ENCODE measurements at places on chromosomes 12 and 14.
A peak's percentile ranks its signal among the peaks of the same experiment; 100 is the strongest.

- H3K4me1 ChIP-seq, result no peaks in the 10 kb centered on the region
- DNase-seq, result no peak
- no peak overlapping the region for H3K27ac ChIP-seq
- no peak overlapping the region for H3K4me3 ChIP-seq
These were observed 148.3 kb downstream of the CRADD start for GRCh38 chr12:93825501-93825888.

GRCh38 chr12:47868041-47868440 is 36.8 kb downstream of the VDR start:
- DNase-seq, result no peak
- H3K4me1 ChIP-seq, result 0 out of 2 replicates have a peak, but pooled peaks cover 4% of the 10 kb centered on the region
- H3K4me3 ChIP-seq, result no peak overlapping the region
- no peak overlapping the region for H3K27ac ChIP-seq
- no peaks in the 10 kb centered on the region for H3K27me3 ChIP-seq

DNA sequence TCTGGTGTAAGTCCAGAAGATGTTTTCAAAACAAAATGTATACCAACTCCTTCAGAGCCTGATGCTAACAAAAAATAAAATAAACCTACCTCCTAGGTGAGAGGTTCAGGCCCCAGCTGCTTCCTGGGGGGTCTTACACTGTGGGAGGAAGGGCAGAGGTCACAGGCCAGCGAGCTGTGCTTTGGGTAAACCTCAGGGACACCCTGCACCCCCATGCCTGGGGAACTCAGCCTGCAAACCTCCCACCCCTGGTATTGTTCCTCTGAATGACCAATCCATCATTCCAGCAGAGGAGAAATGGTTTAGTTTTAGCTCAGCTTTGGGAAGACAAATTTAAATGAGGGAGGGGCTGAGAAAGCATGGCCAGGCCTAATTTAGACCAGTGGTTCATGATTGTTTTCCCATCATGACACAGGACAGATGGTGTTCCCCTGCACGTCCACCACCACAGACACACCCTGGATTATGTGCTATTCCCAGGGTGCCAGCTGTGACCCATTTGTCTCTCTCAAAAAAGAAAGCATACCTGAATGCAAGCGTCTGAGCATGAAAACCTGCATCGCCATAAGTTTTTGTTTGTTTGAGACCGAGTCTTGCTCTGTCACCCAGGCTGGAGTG is 14.5 kb upstream of the TFCP2 start:
- H3K27me3 ChIP-seq, result no peaks in the 10 kb centered on the region
- H3K36me3 ChIP-seq, result no peaks in the 10 kb centered on the region
- no peak overlapping the region for H3K4me3 ChIP-seq
- H3K27ac ChIP-seq, result no peak overlapping the region
- no peak for DNase-seq
- peaks cover 13% of the 10 kb centered on the region for H3K4me1 ChIP-seq

DNA sequence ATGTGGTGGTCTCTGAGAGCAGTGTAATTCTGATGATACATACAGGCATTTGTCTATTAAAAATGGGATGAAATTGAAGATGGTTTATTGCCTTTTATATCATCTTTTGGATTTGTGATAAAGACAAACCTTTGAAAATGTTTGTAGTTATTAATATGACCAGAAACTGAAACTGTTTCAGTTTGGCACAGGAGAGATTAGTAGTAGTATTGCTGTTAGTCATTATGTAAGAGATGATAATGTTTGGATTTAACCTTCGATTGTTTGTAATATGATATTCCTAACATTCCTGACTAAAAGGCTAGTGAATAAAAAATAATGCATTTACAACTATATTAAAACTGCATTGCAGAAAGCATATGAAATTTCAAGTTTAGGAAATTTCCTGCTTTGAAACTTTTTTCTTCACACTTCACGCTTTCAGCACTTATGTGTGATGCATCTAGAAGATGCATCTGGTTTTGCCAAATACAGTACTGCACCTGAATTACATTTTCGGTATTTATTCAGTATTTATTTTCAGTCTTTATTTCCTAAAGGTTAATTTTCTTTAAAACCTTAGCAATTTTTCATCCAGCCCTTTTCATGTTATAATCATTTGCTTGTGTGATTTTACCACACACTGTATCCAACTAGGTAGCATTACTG is 25.5 kb downstream of the ADIPOR2 start:
- no peak overlapping the region for H3K4me3 ChIP-seq
- H3K27me3 ChIP-seq, result no peaks in the 10 kb centered on the region
- no peak overlapping the region for H3K27ac ChIP-seq

GRCh38 chr14:76894308-76894707 is 68.1 kb downstream of the LRRC74A start:
- no peak overlapping the region for H3K27ac ChIP-seq
- H3K27me3 ChIP-seq, result peaks cover 14% of the 10 kb centered on the region
- no peaks in the 10 kb centered on the region for H3K4me1 ChIP-seq
- H3K4me3 ChIP-seq, result no peak overlapping the region
- no peak for DNase-seq

DNA sequence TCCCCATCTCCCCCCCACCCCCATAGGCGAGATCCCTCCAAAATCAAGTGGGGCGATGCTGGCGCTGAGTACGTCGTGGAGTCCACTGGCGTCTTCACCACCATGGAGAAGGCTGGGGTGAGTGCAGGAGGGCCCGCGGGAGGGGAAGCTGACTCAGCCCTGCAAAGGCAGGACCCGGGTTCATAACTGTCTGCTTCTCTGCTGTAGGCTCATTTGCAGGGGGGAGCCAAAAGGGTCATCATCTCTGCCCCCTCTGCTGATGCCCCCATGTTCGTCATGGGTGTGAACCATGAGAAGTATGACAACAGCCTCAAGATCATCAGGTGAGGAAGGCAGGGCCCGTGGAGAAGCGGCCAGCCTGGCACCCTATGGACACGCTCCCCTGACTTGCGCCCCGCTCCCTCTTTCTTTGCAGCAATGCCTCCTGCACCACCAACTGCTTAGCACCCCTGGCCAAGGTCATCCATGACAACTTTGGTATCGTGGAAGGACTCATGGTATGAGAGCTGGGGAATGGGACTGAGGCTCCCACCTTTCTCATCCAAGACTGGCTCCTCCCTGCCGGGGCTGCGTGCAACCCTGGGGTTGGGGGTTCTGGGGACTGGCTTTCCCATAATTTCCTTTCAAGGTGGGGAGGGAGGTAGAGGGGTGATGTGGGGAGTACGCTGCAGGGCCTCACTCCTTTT is 2.7 kb downstream of the GAPDH start:
- peak overlapping the region; percentile 87 for H3K27ac ChIP-seq
- H3K36me3 ChIP-seq, result peaks cover 44% of the 10 kb centered on the region
- H3K27me3 ChIP-seq, result no peaks in the 10 kb centered on the region
- H3K4me1 ChIP-seq, result peaks cover 85% of the 10 kb centered on the region

DNA sequence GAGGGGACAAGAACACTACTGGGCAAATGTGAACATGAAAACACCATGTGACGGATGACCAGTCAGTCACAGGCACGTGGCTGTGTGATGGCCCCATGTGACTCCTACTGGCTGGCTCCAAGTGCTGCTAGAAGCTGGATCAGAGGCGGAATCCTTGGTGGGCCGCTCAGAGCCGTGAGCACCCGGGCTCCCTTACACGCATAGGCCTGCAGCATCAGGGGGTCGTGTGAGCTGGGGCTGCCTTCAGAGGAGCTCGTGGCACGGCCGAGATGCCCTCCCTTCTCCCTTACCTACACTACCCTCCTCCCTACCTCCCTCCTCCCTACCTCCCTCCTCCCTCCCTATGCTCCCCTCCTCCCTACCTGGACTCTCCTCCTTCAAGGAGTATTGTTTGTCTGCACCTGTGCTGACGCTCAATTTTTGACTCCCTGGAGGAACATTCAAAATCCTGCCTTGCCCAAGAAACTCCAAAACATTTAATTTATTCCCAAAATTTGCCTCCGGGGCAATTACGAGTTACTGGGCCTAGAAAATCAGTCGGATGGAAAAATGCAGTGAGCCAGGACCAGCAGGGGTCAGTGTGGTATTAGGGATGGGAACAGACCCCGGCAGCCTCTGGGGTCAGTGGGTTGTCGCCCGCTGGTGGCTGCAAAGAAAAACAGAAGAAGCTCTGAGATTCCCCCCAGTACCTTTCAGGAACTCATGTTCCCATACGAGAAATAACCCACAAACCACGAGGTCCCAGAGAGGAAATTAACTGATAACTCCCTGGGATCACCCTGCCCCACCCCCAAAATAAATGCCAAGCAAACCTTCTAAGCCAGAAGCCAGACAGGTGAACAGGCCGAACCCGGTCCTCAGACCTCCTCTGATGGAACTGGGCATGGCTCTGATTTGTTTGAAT is 61.3 kb downstream of the C14orf132 start:
- H3K4me3 ChIP-seq, result no peak overlapping the region
- no peak overlapping the region for H3K27ac ChIP-seq
- no peaks in the 10 kb centered on the region for H3K36me3 ChIP-seq
- H3K4me1 ChIP-seq, result no peaks in the 10 kb centered on the region
- H3K27me3 ChIP-seq, result no peaks in the 10 kb centered on the region

- peaks cover 24% of the 10 kb centered on the region for H3K36me3 ChIP-seq
- H3K4me3 ChIP-seq, result no peak overlapping the region
These were observed 7.5 kb upstream of the MANSC4 start for GRCh38 chr12:27787559-27787958.

DNA sequence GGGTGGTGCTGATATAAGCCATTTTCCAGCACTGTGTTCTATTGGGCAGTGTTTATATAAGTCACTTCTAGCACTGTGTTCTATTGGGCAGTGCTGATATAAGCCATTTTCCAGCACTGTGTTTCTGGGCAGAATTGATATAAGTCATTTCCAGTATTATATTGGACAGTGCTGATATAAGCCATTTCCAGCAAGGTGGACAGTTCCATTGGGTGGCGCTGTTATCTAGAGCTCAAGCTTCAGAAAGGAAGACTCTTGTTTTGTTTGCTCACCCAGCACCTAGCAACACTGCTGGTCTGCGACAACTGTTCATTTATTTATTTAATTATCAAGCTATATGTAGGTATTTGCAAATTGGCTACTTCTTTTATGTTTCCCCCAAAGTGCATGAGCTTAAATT is 690.3 kb downstream of the AACS start:
- H3K4me3 ChIP-seq, result no peak overlapping the region
- DNase-seq, result no peak
- H3K36me3 ChIP-seq, result no peaks in the 10 kb centered on the region
- H3K27ac ChIP-seq, result no peak overlapping the region
- no peaks in the 10 kb centered on the region for H3K27me3 ChIP-seq
- no peaks in the 10 kb centered on the region for H3K4me1 ChIP-seq
